Activated CD8-positive, alpha-beta memory T cell treated with anti-CD3 and anti-CD28 coated beads for 24 hours (primary cell): ENCODE measurements at places on chromosomes 3 and 15.

- DNase-seq: no peak
Measured at GRCh38 chr15:92053753-92054316, 200.3 kb downstream of the SLCO3A1 start.

GRCh38 chr15:67433495-67434099 is 87.3 kb upstream of the C15orf61 start:
- peak; percentile 64 for DNase-seq

DNA sequence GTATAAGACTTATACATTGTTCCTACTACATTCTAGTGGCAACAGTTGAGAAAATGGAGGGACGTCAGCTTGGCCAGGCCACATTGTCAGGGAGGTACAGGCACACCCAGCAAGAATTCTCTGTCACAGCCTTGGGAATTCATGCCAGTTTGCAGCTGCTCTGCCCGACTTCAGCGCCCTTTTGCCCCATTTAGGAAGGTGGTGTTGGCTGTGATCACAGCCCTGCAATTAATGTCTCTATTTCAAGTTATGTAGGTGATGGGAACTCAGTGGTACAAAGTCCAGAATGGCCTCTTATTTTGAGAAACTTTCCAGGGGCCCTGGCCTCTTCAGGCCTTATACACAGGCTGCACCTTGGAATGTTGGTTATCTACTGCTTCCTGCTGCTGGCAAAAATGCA is 26.7 kb downstream of the AMOTL2 start:
- DNase-seq: no peak

DNA sequence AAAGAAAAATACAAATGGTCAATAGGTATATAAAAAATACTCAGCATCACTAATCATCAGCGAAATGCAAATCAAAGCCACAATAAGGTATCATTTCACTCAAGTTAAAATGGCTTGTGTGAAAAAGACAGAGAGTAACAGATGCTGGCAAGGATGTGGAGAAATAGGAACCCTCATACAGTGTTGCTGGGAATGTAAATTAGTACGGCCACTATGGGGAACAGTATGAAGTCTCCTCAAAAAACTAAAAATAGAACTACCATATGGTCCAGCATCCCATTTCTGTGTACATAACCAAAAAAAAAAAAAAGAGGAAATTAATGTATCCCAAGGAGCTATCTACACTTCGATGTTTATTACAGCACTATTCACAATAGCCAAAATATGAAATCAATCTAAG is 98.1 kb upstream of the TGFBR2 start:
- no peak for DNase-seq

- DNase-seq: no peak
Measured at GRCh38 chr3:72533591-72534473, 314.4 kb downstream of the SHQ1 start.

DNA sequence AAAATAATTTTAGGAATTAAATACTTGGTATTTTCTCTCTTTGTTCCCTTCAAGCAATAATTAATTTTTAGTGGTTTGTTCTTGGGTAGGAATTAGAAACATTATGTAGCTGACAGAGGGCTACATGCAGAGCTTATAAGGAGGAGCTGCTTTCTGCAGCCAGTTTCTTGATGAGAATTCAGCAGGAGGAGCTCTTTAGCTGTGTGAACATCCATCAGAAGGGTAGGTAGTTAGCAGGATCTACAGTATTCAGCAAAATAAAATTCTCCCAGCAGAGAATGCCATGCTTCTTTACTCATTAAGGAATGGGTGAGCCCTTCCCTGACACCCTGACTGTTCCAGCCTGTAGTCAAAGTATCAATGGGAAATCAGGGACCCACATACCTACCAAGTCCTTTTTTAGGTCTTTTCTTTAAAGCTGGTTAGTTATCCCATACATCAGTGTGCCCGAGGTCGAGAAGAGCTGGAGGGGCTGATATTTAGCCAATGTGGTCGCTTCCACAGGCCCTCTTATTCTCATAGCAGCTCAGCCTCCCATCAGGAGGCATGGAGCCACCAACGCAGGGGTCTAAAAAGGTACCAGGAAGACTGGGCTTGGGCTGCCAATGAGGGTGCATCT is 54.0 kb downstream of the KCNAB1 start:
- DNase-seq: no peak

DNA sequence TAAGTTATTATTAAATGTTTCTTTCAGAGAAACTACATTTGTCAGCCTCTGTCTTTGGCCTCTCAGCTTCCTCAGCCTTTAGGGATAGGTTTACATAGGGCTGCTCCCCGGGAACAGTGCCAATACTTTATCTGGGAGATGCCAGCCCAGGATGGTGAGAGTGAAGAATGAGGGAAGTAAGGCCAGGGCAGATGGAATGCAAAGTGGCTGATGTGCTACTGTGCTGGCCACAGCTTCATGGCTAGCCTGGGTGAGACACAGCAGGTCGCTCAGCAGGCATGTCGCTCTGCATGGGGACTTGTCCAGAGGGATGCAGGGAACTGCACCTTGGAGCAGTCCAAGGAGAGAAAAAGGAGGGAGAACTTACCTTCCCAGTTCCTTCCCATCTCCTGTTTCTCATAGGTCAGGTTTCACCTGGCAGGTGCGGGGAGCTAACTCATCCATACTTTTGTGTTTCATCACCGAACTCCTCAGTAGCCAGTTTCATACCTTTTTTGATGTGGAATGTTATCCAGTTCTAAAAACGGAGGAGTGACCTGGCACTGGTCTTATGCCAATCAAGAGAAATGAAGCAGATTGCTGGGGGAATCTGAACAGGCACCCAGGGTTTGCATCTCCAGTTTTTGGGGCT is 30.9 kb upstream of the C15orf39 start:
- DNase-seq: no peak

GRCh38 chr15:46242935-46243334 is 608.1 kb downstream of the SQOR start:
- no peak for DNase-seq

DNA sequence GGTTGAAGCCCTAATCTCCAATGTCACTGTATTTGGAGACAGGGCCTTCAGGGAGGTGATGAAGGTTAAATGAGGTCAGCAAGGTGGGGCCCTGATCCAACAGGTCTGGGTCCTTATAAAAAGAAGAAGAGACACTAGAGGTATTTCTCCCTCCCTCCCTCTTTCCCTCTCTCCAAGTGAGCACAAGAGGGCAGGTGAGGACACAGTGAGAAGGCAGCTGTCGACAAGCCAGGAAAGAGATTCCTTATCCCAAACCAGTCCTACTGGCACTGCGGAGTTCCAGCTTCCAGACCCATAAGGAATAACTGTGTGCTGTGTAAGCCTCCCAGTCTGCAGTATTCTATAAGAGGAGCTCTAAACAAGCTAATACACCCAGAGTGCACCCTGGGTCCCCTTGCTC is 134.7 kb downstream of the ADAMTS17 start:
- no peak for DNase-seq

GRCh38 chr15:40470423-40471104 is at the start of gene CHST14:
Gene CHST14 (plus strand): TSS chr15:40470984. CDS start chr15:40471214, 230 bp downstream.
- peak; percentile 83 for DNase-seq

DNA sequence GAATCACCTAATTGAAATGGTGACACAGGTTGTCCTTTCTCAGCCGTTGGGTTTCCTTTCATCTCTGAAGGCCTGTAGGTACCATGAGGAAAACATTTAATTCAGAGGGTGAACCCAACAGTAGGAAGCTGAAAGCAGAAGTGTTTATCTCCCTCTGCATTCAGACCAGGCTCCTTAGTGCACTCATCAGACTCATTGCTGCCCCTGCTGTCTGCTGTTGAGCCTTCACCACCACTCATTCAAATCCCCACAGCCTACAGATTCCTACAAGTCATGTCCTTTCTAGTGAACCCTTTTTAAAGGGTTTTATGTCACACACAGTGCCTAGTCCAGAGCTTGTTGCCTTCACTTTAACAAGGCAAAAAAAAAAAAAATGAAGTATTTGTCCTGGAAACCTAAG is 13.4 kb downstream of the WDR48 start:
- DNase-seq: no peak

DNA sequence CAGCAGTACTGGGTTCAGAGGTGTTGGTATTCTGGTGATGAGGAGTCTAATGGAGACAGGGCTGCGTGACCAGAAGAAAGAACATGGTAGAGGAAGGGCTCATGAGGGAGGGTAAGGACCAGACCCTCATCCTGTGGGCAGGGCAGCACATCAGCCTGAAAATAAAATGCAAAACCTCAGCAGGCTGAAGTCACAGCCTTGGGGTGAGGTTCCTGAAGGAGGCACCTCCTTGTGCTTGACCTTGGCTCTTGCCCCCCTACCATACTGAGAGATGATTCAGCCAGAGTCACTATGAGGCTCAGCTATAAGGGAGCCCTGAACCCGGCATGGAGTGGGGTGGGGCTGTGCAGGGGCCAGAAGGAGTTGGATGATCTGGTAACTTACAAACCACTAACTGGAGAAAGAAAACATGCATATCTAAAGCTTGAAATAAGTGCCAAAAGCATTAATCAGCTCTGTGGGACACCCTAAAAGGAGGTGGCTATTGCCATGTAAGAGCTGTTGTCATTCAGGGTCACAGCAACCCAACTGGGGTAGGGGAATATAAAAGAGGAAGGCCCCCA is 60.2 kb downstream of the CORO2B start:
- DNase-seq: no peak

GRCh38 chr15:44265757-44266156 is 22.8 kb upstream of the GOLM2 start:
- no peak for DNase-seq

GRCh38 chr3:57038466-57039164 is 21.8 kb upstream of the SPATA12 start:
- DNase-seq: no peak

DNA sequence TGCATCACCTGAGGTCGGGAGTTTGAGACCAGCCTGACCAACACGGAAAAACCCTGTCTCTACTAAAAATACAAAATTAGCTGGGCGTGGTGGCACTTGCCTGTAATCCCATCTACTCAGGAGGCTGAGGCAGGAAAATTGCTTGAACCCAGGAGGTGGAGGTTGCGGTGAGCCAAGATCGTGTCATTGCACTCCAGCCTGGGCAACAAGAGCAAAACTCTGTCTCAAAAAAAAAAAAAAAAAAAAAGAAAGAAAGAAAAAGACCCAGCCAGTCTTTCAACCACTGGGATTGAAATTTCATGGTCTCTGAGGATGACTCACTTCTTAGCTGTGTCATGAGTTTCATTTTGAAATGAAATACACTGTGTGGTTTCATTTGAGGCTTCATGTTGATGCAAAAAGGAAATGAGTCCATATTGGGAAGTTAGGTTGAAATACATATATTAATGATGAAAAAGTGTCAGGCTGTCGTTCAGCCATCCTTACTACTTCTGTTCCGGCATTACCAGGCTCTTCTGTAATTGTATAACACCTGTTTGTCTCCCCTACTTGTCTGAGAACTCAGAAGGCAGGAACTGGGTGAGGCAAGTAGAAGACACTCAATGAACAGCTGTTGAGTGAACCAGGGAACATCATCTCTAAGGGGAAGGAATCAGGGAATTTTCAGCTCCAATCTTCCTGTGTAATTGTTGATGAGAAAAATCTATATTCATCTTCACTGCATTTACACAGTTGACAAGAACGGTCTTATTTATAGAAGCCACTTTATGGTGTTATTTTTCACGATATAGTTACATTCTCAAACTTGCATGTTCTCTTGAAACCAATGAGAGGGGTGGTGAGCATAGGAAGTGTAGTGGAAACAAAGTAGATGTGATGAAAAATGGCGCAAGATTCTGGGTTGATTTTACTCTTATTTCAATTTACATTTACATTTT is 87.4 kb downstream of the NFKBIZ start:
- peak; percentile 70 for DNase-seq
